NCI-H1092 treated with DMSO at 0.1 percent for 48 hours (cell line): ENCODE measurements at places on chromosomes 1 and 21.

GRCh38 chr1:36975642-36976041 is 58.7 kb downstream of the GRIK3 start:
- no peak for DNase-seq

DNA sequence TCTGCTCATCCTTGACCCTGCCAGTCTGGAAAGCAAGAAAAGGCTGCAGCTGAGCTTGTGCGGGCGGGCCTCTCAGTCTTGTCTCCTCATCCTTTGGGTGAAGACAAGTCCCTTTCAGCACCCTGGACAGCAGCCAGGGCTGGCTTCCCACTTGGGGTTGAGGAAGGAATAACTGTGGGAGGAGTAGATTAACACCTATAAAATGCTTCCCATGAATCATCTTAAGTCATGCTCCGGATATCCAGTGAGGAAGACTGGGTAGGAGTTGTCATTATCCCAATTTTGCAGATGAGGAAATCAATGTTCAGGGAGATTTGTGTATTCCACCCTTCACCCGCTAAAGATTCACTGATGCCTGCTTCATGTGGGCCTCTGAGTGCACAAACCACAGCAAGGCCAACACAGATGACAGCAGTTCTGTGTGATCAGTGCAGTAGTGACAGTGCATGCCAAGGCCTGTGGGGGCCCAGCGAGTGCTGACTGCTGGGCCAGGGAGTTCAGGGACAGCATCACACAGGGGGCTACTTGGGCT is 20.1 kb upstream of the COL16A1 start:
- DNase-seq: no peak

DNA sequence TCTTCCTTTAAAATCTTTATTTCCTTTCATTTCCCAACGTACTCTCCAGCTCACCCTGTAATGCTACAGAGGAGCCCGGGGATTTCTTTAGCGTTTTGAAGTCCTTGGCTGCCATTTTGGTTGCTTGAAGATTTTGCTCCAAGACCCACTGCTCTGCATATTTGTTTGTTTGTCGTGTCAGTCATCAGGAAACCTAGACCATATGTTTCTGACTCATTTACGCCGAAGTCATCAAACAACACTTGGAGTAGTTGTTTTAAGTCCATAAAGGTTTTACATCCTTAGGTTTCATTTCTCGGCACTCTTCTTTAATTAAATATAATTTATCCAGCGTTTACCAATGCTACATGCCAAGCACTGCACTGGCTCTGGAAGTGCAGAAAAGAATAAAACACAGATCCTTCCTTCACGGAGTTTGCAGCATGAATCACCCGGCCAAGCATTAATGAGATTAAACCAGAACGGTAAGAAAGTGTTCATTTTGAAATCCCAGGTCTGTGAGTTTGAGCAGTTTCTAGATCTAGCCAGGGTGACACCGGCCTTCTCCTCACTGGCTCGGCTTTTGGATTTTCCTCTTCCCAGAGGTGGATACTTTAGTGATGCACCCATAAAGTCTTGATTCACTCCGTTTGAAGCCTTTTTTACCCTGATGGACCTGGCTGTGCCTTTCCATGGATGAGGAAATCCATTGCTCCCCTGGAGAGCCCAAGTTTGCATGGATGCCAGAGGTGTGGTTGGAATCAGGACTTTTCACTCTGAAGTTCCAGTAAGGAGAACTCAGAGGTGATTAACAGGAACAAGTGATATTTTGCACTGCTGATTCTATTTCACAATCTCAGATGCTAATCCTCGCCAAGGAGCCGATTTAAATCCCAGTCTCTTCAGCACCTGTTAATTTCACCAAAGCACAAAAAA is 109.3 kb downstream of the KAZN start:
- no peak for DNase-seq

DNA sequence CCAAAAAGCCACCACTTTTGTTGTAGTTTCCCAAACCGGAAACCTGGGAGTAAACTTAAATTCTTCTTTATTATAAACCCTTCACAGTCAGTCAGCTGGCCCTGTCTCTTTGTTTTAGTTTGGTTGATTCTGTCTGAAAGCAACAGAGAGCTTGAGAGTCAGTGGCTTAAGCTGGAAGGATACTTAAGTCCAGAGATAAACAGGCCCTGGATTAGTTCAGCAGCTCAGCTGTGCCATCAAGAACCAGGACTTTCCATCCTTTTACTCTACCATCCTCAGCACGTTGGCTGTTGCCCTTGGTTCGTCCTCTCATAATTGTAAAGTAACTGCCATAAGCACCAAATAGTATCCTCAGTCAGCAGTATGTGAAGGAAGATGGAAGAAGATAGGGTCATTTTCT is 4.5 kb downstream of the DESI2 start:
- no peak for DNase-seq

GRCh38 chr1:198122693-198123092 is 34.1 kb upstream of the NEK7 start:
- no peak for DNase-seq

- no peak for DNase-seq
Observed at GRCh38 chr21:45945066-45945867, 36.3 kb upstream of the COL6A1 start.

DNA sequence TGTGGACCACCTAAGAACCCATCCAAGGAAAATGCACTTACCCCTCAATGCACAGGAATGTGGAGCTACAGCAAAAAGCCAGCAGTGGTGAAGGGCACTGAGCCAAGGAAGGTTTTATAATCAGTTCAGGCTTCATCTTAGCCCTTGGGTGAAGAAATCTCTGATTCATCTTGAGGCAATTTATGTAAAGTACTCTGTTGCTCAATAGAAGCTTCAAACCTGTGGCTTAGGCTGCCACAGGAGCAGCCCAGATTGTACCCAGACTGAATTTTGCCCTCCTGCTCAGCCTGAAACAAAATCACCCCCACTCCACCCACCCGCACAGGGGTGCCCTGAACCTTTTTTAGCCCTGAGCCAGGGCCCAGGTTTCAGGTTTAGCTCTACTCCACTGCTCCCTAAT is at the start of gene S100A12:
TSS of gene S100A12 (minus strand) at position 111 of the 400 bp plus-strand sequence. CDS start 1,029 bp downstream, outside the sequence.
- DNase-seq: no peak

DNA sequence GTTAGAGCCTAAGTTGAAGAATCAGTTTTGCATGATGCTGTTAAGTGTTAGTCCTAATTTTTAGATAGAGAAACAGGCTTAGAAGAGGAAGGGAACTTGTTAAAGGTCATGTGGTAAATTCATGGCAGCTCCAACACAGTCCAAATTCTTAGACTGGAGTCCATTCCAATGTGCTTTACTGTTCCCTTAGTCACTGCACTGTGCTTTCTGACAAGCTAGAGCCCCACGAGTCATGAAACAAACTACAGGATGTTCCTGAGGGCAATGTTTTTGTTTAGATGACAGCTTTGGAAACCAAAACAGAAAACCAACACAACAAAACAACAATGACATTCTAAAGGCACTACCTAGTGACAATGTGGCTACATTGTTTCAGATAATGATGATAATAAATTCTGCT is 23.1 kb upstream of the RGS4 start:
- DNase-seq: no peak

DNA sequence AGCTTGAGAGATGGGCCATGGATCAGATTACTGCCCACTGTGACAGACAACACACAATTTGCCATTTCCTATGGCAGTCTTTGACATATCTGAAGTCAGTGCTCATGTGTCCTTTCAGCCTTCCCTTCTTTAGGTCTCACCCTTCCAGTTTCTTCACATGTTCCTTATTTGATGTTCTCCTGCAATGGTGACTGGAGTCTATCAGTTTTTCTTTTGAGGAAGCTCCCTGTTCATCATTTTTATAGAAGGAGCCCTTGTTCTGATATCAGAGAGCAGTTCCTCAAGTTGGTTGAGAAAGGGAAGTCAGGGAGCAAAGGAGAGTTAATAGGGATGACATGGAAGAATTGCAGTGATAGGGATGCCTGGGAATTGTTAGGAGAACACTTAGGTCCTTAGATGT is 42.2 kb downstream of the DISC1 start:
- DNase-seq: no peak

GRCh38 chr1:91685994-91686393 is 185.3 kb downstream of the CDC7 start:
- DNase-seq: peak; percentile 8

- no peak for DNase-seq
Observed at GRCh38 chr1:11641776-11642305, 12.4 kb downstream of the FBXO2 start.

DNA sequence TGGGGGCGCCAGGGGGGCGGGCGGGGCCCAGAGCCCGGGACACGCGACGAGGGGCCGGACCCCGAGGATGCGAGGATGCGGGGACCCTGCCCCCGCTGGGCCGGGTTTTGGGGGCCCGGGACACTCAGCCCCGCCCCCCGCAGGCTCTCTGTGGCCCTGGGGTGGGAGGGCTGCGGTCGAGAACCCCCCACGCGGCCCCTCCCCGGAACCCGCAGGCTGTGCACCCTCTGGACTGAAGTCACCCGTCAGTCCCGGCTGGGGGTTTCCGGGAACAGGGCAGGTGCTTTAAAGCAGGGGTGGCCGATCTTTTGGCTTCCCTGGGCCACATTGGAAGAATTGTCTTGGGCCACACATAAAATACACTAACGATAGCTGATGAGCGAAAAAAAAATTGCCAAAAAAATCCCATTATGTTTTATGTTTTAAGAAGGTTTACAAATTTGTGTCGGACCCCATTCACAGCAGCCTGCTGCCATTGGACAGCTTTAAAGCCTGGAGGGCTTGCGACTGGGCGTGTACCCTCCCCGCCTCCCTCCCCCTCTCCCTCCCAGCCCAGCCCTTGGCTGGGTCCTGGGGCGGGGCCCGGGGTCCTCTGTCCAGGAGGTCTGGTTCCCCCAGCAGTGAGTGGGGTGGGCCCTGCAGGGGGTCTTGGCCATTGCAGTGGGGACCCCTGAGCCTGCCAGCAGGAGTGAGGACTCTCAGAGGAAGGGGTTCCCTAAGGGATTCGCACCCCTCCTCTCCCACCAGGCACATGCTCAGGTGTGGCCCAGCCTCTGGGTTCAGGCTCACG is 21.6 kb upstream of the C1orf159 start:
- no peak for DNase-seq

DNA sequence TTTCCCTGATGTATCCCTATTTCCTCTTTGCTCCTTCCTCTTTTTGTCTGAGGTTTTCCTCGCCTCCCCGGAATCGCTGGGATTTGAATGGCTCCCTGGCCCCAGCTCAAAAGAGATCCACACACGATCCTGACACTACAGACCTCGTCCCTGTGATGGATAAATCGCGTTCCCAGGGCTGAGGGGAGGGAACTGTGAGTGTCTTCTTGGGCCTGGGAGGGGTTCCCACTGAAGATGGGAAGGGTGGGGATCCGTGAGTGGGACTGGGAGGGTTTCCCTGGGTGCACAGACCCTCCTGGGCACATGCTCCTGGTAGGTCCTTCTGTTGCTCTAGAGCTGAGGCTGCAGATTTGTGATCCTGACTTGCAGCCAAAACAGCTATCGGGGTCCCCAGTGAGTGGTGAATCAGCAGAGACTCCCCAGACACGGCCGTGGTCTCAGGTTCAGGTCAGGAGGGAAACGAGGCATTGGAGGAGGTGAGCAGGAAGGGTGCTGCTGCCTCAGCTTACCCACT is 591.0 kb downstream of the PTPRU start:
- no peak for DNase-seq

DNA sequence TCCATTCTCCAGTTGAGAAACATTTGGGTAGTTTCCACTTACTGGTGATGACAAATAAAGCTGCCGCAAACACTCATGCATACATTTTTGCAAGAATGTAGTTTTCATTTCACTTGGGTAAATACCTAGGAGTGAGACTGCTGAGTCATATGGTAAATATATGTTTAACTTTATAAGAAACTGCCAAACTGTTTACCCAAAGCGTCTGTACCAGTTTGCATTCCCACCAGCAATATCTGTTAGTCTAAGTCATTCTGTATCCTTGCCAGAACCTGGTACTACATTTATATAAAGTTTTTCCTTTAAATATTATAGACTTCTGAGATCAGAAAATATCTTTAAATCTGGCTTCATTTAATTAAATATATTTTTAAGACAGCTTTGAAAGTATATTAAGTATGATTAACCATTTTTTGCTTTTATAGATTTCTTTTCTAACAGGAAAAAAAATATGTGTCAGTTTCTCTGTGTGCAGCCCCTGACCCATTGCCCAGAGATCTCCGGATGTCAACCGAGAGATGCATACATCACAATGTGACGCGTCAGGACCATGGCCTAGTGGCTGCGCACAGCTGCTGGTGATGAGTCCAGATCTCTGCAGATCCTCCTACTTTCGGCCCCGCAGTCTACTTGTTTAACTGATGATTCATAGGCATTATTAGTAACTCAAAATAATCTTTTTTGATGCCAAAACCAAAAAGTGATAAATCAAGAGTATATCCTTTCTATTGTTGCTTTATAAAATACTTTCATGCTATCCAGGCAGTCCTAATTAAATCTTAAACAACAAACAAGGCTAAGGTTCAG is 227.1 kb upstream of the MAP1LC3C start:
- DNase-seq: no peak

DNA sequence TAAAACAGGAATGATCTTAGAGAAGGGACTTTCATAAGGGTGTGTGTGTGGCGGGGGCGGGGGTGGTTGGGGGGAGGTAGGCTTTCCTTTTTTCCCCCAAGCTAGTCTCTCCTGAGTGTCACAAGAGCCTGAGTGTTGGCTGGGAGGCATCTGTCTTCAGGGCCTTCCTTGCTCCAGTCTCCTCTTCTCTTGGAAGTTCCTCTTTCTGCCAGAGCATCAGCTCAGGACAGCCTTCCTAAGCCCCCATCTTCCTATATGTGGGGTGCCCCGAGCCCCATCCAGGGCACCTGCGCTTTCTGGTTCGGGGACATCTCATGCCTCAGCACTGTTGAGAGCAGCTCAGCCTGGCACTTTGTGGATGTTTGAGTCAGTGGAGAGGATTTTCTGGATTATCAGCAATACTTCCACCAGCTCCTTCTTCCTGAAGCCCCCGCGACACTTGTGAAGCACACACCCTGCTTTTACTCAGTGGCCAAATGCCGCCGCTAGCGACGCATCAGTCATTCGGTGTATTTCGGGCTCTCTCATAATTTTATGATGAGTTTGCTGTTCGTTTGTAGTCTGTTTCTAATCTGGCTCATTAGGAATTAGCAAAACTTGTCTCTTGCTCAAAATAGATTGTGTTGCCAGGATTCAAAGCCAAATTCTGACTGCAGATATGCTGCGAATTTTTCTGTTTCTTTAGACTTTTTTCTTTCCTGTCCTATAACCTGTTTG is 61.7 kb downstream of the GALNT2 start:
- no peak for DNase-seq

GRCh38 chr1:160763993-160764392 is 24.9 kb downstream of the SLAMF7 start:
- DNase-seq: no peak
